Airway epithelial cell (primary cell): ENCODE measurements at places on chromosomes 1 and 21. TPM values are rescaled to one million over a fixed set of nuclear protein-coding genes. Genes with fewer than 3 reads are reported as not detected.

The FCRLA gene
- 0.21 TPM in 1 of 2 replicates, not detected in the other for total RNA-seq

The LPAR3 gene
- total RNA-seq: 22.2 and 25.7 TPM in 2 replicates

The CD2 gene
- not detected in 2 replicates for total RNA-seq

The COL6A2 gene
- 46.5 and 62.2 TPM in 2 replicates for total RNA-seq

The S100A14 gene
- total RNA-seq: 1,909 and 2,185 TPM in 2 replicates

The CFHR2 gene
- total RNA-seq: not detected in 2 replicates

The RGS5 gene
- total RNA-seq: 0.19 and 1.1 TPM in 2 replicates

The CA6 gene
- total RNA-seq: not detected in 2 replicates

The FCGR2B gene
- not detected in 2 replicates for total RNA-seq

The DMRTA2 gene
- 6.5 and 7.9 TPM in 2 replicates for total RNA-seq

The PRKAA2 gene
- 1.5 and 1.9 TPM in 2 replicates for total RNA-seq

The OLFML2B gene
- total RNA-seq: not detected in 2 replicates

The HRNR gene
- under 0.01 TPM in 1 of 2 replicates, not detected in the other for total RNA-seq

The CFHR1 gene
- not detected in 2 replicates for total RNA-seq

The ENSA gene
- total RNA-seq: 157 and 349 TPM in 2 replicates

The TNFRSF18 gene
- total RNA-seq: 0.63 and 0.98 TPM in 2 replicates

The TATDN3 gene
- 12.6 and 16.3 TPM in 2 replicates for total RNA-seq

The SMPDL3B gene
- 3.7 and 4.4 TPM in 2 replicates for total RNA-seq

The NR0B2 gene
- total RNA-seq: not detected in 2 replicates
